Stimulated activated CD8-positive, alpha-beta memory T cell treated with anti-CD3 and anti-CD28 coated beads, Interleukin-2, amount 100 ng/mL, for 1 hour (primary cell): ENCODE measurements at places on chromosomes 6 and 20.

DNA sequence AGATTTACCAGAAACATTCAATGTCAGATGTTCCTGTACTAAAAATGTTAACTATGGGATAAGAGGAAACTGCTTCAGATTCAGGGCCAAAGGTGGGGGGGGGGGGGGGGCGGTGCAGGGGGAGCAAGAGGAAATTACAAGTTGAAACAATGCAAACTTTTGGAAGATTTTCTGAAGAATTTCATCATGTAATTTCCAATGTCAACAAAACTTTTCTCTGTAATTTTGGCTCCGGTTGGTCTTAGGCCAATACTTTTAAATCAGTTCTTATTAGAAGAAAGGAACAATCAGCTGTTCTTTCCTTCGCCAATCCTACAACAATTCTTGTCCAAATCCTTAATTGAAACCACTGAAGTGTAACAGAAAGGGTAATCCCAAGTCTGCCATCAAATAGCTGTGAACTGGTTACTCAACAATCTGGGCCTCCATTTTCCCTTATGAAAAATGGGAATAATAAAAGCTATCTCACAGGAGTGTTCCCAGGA, 13.1 kb downstream of the UQCC1 start:
- DNase-seq, result no peak

- no peak for DNase-seq
Observed at GRCh38 chr6:11331111-11331510, 98.6 kb upstream of the NEDD9 start.

- no peak for DNase-seq
Observed at GRCh38 chr6:16671302-16672289, 89.7 kb downstream of the ATXN1 start.

- DNase-seq, result no peak
Observed at GRCh38 chr6:138377844-138378243, at the start of gene SMIM28. TSS of gene SMIM28 (plus strand) at chr6:138377905. CDS start at chr6:138378073, 168 bp downstream.

DNA sequence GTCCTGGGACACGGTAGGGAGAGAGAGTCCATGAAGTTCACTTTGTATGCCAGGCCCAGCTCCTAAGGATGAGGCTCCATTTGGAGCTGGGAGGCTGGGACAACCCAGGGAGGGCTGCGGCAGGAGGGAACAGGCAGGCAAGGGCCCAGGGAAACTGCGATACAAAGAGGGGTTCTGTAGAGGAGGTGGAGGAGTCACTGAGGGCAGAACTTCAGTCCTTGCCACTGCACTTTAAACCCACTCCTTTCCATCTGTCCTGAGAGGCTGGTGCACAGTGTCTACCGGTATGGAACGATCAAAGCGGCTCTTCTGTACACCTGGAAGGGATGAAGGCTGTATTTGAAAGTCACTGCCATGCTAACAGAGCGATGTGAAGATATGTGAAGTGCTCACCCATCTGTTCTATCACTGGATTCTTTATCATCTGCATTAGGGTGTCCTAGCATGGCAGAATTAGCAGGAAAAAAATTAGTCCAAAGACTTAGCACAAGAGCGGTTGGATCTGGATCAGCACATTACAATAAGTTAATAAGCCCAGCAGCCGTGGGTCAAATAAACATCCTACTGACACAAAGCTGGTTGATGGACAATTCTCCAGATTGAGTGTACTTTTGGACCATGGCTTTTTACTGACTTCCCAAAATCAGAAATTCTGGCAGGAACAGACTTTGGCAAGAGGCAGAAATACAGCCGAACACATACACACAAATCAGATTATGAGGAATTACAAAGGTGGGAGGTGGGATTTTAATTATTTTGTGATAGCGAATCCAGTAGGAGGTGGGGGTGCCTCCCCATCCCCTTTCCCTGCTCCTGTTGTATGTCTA, 20.9 kb upstream of the ZFAND3 start:
- DNase-seq, result no peak

GRCh38 chr6:4775494-4776130, 592 bp upstream of the CDYL start:
- DNase-seq, result peak; percentile 45

- DNase-seq, result peak; percentile 4
Observed at GRCh38 chr20:33443006-33443511, 504 bp downstream of the SNTA1 start.

- no peak for DNase-seq
Observed at GRCh38 chr6:57085471-57085870, 4.5 kb upstream of the ZNF451 start.

- no peak for DNase-seq
Observed at GRCh38 chr20:57682184-57683101, 27.4 kb downstream of the PMEPA1 start.

DNA sequence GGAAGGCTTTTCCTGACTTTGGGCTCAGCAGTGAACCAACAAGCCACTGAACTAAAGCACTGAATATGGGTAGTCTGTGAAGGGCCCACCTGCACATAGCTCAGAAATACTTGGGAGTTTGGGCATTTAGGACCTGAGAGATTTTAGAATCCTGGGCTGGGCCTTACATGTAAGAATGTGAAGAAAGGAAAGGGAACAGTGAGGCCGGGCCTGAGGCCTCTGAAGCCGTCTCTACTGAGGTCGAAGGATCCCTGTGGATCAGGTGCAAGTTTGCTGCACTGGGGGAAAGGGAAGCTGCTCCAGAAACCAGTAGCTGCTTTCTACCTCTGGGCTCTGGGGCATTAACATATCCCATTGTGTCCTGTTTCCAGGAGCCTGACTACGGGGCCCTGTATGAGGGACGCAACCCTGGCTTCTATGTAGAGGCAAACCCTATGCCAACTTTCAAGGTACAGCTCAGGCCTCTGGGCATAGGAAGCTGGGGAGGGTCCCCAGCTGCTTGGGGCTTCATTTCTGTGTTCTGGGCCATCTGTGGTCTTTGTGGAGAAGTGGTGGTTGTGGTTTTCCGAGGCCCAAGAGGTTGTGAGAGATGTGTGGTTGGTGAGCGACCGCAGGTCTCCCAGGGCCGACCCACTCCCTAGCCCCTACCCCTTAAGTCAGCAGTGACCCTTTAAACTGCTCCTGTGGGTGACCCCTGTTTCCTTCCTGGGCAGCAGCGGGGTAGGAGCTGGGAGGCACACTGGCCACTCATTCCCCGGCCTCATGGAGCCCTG, 30.3 kb downstream of the PLCG1 start:
- DNase-seq, result no peak

- DNase-seq, result no peak
Observed at GRCh38 chr20:16051968-16052367, 521.3 kb downstream of the KIF16B start.

GRCh38 chr20:37238935-37239451, 22.6 kb downstream of the GHRH start:
- DNase-seq, result no peak

- DNase-seq, result no peak
Observed at GRCh38 chr20:44488551-44488950, 12.9 kb downstream of the TTPAL start.

DNA sequence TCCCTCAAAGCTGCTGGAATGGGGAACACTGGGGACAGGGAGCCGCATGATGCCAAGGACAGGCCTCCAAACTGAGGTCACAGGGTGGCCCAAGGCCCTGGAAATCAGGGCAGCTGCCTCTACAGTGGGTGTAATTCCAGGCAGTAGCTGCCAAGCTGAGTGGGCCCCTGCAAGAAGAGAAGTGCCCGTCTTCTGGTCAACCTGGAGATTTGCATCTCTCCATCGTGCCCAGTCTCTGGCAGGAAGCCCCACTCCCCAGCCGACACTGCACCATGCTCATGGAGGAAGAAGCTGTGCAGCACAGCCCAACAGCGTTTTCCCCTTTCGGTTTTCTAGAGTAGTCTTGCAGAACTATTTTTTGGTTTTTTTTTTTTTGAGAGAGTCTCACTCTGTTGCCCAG, 2.2 kb upstream of the FAM209A start:
- no peak for DNase-seq

GRCh38 chr6:131693384-131693783, 7.8 kb downstream of the OR2A4 start:
- DNase-seq, result no peak
